ENCODE measurements at places on chromosomes 6 and 20. TPM values are rescaled to one million over a fixed set of nuclear protein-coding genes. Genes with fewer than 3 reads are reported as not detected.

- H3K27me3 ChIP-seq = no peaks in the 10 kb centered on the region
- peak; percentile 83 for DNase-seq
- H3K4me3 ChIP-seq = no peak overlapping the region
- no peak overlapping the region for H3K27ac ChIP-seq
These were observed 29.4 kb upstream of the KIF25 start for GRCh38 chr6:167968091-167968490.

Gene ALDH8A1
- 0.46 TPM for total RNA-seq

Gene APOM
- 4.3 TPM for total RNA-seq

Gene CCN6
- not detected for total RNA-seq

Gene BPIFB2
- 0.09 TPM for total RNA-seq

DNA sequence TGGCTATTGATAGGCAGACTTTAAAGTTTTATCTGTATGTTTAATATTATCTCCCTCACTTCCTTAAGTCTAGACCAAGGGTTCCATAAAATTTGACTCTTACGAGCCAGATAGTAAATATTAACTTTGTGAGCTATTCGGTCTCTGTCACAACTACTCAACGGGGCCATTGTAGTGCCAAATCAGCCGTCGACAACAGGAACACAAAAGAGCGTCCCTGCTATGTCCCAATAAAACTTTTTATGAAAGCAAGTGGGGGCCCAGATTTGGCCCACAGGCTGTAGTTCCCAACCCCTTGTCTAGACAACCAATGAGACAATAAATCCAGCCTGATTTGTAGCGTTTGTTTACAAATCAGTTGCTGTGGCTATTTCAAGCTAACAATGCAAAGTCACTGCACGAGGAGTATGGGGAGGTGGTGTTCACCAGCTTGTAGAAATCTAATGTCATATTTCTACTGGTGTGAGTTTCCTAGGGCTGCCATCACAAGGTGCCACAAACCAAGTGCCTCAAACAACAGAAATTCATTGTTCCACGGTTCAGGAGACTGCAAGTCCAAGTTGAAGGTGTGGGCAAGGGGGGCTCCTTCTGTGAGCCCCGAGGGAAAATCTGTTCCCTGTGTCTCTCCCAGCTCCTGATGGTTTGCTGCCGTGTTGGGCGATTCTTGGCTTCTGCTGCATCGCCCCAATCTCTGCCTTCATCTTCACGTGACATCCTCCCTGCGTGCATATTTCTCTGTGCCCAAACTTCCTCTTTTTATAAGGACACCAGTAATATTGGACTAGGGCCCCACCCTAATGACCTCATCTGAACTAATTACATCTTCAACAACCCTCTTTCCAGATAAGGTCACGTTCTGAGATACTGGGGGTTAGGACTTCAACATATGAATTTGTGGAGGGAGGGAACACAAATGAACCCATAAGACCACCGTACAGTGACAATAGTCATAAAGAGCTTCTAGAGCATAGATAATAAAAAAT is 356.0 kb upstream of the JARID2 start:
- no peak overlapping the region for H3K4me3 ChIP-seq
- H3K36me3 ChIP-seq = peaks cover 18% of the 10 kb centered on the region
- no peak for DNase-seq
- H3K27me3 ChIP-seq = peaks cover under 1% of the 10 kb centered on the region
- no peak overlapping the region for H3K27ac ChIP-seq

Gene IL17F
- total RNA-seq = not detected

DNA sequence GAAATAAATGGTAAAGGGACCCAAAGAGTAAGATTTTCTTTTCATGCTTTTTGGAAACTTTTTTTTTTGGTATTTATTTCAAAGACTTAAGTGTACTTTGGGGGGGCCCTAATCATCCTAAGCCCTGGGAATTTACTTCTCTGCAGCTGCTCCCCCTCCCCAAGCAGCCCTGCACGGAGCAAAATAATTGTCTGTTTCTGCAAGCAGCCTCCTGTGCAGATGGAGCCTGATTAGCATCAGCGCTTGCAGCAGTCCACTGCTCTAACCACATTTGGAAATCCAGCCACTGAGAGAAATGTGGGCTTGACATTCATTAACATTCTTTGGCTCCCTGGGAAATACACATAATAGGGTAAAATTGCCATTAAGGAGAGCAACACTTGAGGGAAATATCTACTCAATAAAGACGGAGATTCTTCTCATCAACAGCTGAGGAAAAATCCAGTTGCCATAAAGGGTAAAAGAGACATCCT is 309.2 kb upstream of the MAP3K7 start:
- H3K4me1 ChIP-seq = peaks cover 39% of the 10 kb centered on the region
- no peak for DNase-seq
- no peaks in the 10 kb centered on the region for H3K36me3 ChIP-seq
- no peak overlapping the region for H3K27ac ChIP-seq

DNA sequence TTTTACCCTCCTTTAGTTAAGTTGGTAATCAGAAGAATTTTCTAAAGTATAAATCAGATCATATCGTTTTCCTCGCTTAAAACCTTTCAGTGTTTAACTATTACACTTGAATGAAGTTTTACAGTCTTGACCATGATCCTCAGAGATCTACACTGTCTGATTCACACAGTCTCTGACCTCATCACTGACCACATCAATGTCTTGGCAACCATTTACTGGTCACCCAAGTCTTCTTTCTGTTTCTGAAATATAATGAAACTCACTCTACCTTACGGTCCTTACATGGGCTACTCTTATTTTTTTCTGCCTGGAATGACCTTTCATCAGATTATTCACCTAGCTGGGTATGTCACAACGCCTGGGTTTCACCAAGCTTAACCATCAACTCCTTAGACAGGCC is 71.4 kb downstream of the ADGB start:
- H3K4me1 ChIP-seq = peaks cover 7% of the 10 kb centered on the region
- H3K27ac ChIP-seq = no peak overlapping the region
- H3K4me3 ChIP-seq = no peak overlapping the region
- no peak for DNase-seq

Gene RFX6
- total RNA-seq = 0.11 TPM

DNA sequence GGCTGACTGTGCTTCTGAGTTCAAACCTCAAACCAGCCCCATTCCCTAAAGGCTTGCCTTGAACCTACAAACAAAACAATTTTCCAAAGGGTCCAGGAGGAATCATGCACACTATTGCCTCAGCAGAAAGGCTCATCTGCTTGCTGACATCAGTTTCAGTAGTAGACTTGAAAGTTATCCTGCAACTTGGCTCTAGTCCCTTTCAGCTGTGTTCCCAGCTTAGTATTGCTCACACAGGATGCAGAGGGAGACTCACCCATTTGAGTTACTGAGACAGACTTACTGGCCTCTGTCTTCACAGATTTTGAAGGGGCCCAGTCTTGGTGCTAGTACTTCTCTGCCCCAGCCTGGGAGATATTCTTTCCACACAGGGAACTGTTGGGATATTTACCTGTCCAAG is 38.5 kb upstream of the TFB1M start:
- no peaks in the 10 kb centered on the region for H3K27me3 ChIP-seq
- H3K4me1 ChIP-seq = no peaks in the 10 kb centered on the region
- no peak for DNase-seq

DNA sequence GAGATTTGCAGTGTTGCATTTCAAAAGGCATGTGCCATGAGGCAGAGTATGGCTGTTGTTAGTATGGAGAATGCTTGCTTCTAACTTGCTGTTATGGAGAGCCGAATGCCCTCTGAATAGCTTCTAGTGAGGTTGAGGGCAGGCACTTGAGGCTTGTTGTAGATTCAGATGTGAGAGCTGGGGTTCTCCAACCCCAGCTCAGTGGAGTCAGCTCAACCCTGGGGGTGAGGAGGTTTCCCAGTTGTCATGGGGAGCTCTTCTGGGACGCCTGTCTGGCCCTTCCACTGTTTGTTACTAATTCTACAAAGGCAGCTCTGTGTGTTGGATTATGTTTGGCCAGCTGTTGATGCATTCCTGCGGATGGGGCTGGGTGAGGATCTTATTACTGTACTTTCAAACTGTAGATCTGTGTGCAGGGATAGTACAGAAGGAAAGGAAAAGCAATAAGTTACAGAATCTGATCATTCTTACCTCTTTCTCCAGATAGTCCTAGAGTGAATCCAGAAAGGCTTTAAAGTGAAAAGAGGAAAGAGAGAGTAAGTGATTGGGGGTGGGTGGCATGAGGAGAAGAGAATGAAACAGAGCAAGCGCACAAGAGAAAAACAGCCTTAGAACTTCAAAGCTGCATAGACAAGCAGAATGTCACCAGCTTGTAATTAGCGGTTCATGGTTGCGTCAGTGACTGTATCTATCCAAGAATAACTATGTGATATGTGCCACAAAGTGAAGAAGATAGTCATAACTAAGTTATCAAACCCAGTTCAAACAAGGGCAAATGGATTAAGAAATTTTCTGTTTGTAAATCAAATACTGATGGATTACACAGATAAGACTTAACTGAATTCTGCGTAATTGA is 148.7 kb downstream of the PRL start:
- H3K4me3 ChIP-seq = no peak overlapping the region
- no peaks in the 10 kb centered on the region for H3K27me3 ChIP-seq
- H3K27ac ChIP-seq = peak overlapping the region; percentile 78
- H3K36me3 ChIP-seq = no peaks in the 10 kb centered on the region
- no peak for DNase-seq
- peaks cover 59% of the 10 kb centered on the region for H3K4me1 ChIP-seq

Measured in WTC11 (cell line).